ENCODE measurements at places on chromosomes 2 and 18.

DNA sequence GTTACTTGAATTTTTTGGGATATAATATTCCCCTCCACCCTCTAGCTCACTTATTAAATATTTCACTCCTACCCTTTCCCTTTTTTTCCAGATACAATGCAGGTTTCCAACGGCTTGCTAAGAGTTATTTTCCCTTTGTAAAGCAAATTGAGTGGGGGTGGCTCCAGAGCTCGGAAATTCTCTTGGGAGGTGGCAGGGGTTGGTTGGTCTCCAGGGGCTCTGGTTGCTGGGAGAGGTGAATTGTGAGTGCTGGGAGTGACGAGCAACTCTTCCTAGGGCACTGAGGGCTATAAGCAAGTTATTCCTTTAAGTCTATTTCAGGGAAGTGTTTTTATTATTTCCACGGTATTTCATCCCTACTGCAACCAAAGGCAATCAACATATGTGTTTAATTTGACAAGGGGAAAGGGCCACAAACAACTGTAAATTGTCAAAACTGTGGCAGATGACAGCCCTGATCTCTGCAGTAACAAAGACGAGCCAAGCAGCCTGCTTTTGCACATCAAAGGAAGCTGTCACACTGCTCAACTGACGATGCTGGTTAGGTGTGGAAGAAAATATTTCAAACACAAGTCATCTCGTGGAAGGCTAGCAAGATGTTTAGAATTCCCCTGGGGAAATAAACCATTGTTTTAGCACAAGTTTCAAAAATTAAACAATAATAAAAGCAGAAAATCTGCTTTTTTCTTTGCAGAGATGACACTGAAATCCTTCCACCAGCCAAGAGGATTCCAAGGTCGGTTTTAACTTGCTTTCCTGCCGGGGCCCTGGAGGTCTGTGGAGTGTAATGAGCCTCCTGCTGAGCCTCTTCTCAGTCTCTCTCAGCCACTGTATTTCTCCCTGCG is 34.8 kb upstream of the ASXL2 start:
- DNase-seq: peak; percentile 89

DNA sequence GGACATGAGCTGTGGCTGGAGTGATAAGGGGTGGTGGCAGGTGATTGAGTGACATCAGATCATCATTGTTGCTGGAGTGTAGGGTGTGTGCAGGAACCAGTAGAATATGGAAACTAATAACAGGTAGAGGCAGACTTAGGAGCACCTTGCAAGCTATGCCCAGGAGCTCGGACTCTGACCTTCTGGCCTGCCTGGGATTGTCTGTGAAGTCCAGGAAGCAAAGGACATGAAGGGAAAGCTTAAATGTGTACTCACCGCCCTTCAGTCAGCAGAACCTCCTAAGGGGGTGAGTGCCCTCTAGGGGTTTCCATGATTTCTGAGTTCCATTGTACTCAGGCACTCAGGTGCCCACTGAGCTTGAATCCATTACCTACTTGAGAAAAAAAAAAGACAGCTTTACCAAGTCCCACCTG is 104.2 kb downstream of the CRIM1 start:
- peak; percentile 59 for DNase-seq

DNA sequence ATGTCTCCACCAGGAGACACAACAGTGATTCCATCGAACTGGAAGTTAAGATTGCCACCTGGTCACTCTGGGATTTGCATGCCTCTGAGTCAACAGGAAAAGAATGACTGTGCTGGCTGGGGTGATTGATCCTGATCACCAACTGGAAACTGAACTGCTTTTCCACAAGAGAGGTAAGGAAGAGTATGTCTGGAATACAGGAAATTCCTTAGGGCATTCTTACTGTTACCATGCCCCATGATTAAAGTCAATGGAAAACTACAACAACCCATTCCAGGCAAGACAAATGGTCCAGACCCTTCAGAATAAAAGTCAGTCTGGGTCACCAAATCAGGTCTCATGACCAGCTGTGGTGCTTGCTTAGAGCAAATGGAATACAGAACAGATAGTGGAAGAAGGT is 12.0 kb upstream of the DDX1 start:
- no peak for DNase-seq

GRCh38 chr18:74946646-74947375 is 262.1 kb downstream of the PTGR3 start:
- no peak for DNase-seq

DNA sequence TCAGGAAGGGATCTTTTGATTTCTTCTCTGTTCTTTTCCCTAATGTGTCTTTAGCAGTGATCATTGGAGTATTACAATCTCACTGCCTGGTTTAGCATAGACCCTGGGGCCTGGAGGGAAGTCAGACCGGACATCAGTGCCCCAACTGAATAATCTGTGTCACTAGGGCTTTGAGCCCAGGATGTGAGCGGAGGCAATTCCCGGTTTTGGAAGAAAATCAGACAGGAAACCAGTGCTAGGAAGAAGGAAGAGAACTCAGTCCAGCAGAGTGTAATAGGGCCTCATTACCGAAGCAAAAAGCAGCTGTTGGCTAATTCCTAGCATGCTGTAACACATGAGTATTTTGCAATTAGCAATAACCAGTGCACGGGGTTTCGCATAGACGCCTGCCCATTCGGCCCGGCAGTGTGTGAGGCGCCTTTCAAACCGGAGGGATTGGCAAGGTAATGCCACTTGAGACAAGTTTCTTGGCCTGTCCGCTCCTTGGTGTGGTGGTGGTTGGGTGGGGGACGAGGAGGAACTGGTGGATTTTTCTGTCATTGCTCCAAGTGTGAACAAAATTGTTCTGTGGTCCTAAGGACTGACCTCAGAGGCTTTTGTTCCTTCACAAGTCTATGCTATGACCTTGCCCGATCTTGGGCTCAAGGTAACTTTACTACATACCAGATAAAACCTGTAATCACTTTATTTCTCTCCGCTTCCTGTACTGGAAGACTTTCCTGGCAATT is 2.8 kb downstream of the FOSL2 start:
- DNase-seq: peak; percentile 87

DNA sequence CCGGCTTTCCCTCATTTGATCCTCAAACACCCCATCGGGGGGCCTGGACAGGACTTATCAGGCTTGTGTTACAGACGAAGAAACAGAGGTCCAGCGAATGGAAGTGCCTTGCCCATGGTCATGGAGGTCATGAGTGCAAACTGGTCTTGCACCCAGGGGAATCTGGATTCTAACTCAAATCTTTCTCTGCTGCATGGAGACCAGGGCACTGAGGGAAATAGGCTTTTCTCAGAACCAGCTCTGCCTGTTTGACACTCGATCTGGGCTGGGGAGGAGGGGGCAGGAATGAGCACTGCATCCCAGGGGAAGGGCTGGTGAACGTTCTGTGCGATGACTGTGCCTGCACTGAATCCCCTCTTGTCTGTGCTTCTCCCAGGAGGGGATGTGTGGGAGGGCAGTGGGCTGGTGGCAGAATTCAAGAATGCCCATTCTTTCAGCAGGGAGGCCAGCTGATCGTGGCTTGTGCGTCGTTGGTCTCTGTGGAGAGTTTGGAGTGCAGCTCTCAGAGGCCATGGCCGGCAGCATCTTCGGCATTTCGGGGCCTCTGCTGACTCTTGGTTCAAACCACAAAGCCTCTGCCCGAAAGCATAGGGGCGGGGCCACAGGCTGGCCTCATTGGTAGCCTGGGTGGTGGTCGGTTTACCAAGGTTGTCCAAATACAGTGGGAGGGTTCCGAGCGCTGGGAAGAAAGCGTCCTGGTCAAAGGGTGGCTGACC is 171.6 kb downstream of the DDX1 start:
- no peak for DNase-seq

DNA sequence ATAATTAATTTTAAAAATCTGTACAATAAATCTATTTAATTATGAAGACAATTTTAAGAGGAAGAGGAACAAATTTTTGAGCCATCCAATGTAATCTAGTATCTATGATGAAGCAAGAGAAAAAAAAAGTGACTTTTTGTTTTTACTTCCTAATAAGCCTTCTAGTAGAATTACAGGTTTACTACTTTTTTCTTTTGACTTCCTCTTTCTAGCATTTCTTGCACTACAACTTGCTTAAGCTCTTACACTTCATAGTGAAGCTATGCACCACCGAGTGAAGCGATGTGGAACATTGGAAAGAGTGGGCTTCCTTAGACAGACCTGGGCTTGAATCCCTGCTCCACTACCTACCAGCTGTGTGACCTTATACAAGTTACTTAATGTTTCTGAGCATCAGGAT is 2.1 kb downstream of the SERPINB2 start:
- DNase-seq: no peak

DNA sequence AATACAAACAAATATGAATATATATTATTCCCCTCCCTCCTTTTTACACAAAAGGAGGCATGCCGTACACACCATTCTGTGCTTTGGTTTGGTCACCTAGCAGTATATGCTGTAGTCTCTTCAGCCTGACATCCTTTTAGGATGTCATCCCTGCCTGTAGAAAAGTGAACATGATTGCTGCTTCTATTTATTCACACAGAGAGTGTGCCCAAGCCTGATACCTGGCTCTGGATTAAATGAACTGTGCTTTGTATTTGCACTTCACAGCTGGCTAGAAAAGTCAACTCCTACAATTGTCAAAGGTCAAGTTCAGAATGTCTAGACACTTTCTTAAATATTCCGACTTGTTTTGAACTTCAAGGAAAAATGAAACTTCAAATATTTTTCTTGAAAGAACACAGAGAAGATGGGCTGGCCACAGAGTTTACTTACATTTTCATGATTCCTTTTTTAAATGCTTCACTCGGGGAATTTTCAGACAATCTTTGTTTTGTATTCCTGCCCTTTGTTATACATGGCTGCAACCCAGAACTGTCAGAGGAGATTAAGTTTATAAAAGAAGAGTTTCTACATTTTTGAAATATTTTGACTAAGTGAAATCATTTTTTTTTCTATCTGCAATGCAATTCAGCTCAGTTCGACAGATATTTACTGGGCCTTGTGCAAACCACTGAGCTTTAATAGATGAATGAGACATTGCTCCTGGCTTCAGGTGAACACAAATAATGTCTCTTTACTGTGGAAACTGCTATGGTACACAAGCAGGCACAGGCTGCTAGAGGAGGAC is 33.5 kb downstream of the DAPL1 start:
- peak; percentile 79 for DNase-seq

DNA sequence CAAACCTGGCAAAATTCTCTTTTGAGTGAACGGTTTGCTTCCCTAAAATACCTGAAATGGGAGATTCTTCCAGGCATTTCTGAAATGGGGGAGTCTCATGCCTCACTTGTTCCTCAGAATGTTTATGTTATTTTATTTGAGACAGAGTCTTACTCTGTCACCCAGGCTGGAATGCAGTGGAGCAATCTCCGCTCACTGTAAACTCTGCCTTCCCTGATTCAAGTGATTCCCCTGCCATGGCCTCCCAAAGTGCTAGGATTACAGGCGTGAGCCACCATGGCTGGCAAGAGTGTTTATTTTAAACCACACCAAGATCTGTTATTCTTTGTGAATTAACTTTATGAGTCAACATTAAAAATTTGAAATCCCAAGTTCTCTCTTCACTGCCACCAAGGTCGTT is 6.4 kb upstream of the FHL2 start:
- peak; percentile 57 for DNase-seq

GRCh38 chr18:71665131-71665530 is 879.0 kb downstream of the CBLN2 start:
- peak; percentile 70 for DNase-seq

- no peak for DNase-seq
These were observed 23.1 kb upstream of the GPC1 start for GRCh38 chr2:240412211-240412861.

DNA sequence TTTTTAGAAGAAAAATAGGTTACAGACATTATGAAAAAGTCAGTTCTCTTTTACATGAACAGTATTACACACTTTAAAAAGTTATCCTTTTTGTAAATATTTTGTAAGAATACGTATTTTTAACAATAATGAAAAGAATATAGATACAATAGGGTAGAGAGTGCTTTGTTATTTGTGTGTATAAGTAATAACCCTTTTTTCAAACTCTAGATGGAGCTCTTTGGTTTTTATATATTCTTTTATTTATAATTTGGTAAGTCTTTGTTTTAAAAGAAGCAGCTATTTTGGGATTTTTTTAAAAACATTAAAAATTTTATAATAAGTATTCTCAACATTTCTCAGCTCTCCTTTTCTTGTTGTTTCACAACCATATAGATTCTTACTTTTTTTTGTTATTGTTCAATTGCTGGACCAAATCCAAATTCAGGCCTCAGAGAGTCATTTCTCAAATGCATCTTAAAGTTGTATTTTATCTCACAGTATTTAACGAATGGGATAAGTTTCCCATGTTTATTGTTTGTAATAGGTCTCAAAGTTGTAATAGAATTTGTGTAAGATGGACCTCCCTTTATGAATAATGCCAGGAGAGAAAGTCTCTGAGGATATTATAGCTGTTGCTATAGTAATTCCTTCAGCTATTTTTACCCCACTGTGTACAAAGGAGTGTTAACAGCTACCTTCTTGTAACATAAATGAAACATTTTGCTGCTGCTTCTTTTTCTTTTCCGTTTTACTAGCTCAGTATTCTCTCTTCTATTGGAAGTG is 46.4 kb downstream of the ACYP2 start:
- DNase-seq: peak; percentile 39

- no peak for DNase-seq
These were observed 510.2 kb downstream of the ZNF516 start for GRCh38 chr18:75984853-75985252.

GRCh38 chr2:232490221-232491138 is 2.8 kb upstream of the ECEL1 start:
- no peak for DNase-seq

- DNase-seq: no peak
These were observed 3.0 kb downstream of the BOLL start for GRCh38 chr2:197782126-197782525.

GRCh38 chr2:103132536-103133217 is 370.8 kb downstream of the TMEM182 start:
- DNase-seq: no peak

DNA sequence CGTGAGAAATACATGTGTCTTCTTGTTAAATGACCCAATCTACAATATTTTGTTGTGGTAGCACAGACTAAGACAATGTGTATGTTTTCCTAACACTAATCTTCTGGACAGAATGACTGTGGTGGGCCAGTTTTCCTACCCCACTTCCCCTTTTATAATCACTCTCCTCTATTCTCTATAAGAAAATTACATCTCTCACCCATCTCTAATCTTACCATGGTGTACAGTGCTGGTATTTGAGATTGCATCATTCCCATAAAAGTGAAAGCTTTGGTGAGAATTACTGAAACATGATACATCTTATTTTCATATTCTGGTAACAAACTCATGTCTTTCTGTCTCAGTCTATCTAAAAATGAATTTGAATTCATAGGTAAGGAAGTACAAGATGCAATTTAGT is 40.5 kb downstream of the CAVIN2 start:
- DNase-seq: peak; percentile 50

DNA sequence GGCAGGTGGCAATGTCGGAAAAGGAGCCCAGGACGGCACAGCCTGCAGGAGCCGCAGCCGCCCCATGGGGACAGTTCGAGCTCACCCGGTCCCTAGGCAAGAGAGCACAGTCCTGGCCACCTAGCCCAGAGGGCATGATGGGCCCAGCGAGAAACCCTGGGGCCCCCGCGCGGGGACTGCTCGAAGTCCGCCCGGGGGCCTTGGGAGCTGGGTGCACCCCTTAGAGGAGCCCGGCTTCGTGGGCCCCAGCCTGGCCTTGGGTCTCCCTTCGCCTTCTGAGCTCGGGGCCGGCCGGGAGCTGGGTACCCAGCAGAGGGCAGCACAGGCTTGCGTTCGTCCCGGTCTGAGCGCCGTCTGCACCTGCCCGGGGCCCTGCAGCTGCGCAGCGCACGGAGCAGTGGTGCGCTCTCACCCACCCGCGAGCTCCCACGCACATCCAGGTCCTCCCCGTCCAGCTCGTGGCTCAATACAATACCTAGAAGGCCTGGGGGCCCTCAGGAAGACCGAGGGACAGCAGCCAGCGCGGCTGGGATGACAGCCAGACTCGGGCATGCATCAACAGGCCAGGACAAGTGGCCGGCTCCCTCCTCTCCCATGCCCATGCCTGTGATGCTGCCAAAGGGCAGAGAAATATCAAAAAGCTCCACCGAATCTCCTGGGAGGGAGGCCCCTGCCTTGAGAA is 96.2 kb upstream of the ZNF532 start:
- peak; percentile 43 for DNase-seq
